Stimulated activated CD4-positive, alpha-beta T cell treated with anti-CD3 and anti-CD28 coated beads, Interleukin-1b, Interleukin-23, amount 100 ng/mL, for 24 hours (primary cell): ENCODE measurements at places on chromosomes 3 and 15.

- no peak for DNase-seq
Measured at GRCh38 chr15:66985653-66986052, 79.7 kb upstream of the SMAD3 start.

GRCh38 chr3:179750720-179751328 lies 98.0 kb downstream of the USP13 start:
- no peak for DNase-seq

DNA sequence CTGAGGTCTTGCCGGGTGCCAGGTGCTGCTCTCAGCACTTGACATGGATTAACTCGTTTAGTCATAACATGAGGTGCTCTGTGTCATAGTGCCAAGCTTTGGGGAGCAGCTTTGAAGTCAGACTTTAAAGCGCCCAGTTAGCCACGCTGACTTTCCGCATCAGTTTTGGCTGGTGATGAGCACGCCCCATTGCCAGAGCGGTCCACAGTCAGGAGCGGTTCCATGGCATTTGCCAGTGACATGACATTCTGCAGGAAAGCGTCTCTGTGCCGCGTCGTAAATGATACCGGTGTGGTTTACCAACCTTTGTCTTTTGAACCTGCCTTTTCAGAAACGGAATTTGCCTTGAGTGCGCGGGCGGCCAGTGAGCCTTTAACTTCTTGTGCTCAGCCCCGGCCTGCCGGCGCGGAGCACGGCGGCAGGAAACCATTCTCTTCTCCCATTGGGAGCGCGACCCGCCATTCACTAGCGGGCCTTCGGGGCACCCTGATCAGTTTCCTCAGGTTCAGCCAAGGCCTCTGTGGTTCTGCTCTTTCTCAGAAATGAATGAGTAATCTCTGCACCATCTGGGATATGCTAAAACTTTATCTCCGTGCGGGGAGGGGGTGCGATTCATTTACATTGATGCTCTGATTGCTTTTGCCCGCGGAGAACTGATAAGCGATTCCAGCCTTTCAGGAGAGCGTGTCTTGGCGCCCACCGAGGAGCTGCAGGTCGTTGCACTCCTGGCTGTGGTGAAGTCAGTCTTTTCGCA lies 1.7 kb upstream of the SLC2A2 start:
- DNase-seq, result peak; percentile 39

GRCh38 chr3:151434151-151434890 lies 26.5 kb downstream of the IGSF10 start:
- no peak for DNase-seq

GRCh38 chr3:117728226-117728625 lies 1018.6 kb downstream of the TUSC7 start:
- no peak for DNase-seq

DNA sequence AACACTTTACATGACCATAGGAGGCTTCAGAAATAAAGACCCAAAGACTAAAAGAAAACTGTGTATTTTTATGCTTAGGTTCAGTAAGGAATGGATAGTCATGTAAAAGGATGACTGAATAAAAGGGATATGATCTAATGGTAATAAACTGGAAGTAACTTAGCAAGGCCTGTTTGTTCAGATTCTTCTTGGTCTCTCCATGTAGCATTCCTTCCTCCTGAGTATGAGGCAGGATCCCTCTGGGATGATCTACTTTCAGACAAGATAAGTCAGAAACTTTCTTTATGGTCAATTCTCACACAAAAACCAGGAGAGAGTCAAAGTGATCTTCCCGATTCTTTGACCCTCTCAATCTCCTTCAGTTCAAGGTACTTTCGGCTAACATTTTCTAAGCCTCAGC lies 340.8 kb upstream of the DCBLD2 start:
- DNase-seq, result no peak

DNA sequence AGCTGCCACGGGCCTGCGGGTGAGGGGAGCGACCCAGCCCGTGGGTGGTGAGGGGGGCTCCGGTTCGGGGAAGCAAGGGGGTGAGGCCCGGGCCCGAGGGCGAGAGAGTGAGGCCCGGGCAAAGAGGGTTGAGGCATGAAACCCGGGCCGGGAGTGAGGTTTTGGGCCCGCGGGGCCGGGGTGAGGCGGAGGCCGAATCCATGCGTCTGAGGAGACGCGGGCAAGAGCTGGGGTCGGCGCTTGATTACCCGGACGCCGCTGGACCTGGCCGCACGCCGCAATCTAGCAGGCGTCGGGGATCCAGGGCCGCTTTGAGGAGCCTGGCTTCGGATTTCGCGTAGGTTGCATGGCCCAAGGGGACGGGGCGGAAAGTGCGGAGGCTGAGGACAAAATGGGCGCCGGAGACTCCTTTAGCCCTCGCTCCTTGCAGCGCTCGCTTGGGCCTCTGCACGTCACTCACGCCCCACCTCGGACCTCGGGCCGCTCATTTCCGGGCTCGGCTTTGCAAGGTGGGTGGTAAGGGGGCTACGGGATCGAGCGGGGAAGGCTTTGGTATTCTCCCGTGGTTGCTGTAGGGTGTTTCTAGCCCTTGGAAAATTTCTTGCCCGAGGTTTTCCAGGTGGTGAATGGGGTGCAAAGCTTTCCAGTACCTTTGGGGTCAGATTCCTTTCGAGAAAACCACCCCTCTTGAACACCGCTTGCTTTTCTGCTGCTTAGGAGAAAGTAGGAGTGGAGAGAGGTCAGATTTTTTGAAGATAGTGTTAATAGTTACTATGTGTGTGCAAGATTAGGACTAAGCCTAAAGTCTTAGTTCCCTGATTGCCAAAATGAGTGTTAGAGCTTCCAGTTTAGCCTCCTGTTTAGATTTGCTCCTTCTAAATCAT lies 827 bp downstream of the SLC25A36 start:
- peak; percentile 14 for DNase-seq

GRCh38 chr3:53845881-53846133 lies 412 bp downstream of the CHDH start:
- no peak for DNase-seq

DNA sequence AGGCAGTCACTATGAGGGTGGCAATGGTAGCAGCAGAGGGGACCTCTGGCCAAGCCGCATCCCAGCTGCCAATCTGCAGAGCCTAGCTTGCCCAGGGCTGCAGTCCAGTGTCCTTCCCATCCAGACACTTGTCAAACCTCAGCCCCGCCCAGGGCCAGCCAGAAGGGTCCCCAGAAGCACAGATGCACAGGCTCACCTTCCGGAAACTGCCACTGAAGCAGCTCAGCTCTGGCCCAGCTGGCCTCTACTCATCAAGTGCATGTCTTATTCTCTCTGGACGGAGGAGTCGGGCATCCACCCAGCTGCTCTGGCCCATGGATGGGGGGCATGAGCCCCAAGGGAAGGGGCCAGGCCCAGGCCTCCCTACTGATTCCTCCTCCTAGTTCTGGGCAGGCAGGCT lies 69.2 kb downstream of the DNAJB8 start:
- no peak for DNase-seq

- no peak for DNase-seq
Measured at GRCh38 chr3:59812237-59813147, 762.7 kb upstream of the CFAP20DC start.

DNA sequence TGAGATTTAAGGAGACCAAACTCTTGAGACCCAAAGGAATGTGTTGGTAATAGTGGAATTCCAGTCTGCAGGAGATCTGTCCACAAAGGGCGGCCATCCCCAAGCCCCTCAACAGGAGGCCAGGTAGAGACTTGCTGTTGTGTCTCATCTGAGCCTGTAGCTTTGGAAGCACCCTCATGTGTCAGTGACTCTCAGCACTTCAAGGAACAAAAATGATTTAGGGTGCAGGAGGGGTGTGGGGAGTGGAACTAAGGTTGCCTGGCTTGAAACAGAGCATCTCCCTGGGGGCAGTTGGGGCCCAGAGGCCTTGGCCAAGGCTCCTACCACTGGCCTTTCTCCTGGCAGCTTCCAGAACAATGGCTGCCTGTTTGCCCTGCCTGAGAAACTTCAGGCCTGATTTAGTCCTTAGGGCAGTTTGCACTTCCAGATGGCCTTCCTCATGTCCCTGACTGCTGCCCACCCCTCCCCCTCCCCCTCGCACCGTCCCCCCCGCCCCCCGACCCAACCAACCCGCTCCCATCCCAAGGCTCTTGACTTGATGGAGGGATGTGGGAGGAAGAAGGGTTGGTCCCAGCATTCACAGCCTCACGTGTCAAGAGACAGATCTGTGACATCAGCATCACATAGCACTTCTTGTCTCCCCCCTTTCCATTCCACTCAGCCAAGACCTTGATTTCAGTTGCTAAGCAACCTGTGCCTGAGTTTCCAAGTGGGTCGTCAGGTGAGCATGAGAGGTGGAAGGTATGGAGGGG lies 77.1 kb downstream of the CORO2B start:
- DNase-seq, result no peak

DNA sequence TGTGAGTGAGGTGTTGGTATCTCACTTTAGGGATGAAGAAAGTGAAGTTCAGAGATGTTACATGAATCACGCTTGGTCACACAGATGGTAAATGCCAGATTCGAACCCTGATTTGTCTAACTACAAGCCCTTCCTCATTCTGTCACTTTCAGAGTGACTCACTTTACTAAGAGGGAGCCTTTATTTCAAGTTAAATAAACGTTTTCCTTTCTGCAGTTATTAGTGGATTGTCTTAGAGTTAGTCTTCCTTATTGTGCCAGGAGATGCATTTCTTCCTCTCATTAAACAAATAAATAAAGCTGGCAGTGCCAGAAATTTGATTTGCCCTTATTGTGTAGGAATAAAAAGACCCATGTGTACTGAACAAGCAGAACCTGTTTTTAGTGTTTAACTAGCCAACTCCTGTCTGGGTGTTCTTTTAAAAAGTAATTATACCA lies 162.5 kb downstream of the AKAP13 start:
- DNase-seq, result no peak

- DNase-seq, result no peak
Measured at GRCh38 chr3:25007974-25008658, 419.9 kb upstream of the RARB start.

DNA sequence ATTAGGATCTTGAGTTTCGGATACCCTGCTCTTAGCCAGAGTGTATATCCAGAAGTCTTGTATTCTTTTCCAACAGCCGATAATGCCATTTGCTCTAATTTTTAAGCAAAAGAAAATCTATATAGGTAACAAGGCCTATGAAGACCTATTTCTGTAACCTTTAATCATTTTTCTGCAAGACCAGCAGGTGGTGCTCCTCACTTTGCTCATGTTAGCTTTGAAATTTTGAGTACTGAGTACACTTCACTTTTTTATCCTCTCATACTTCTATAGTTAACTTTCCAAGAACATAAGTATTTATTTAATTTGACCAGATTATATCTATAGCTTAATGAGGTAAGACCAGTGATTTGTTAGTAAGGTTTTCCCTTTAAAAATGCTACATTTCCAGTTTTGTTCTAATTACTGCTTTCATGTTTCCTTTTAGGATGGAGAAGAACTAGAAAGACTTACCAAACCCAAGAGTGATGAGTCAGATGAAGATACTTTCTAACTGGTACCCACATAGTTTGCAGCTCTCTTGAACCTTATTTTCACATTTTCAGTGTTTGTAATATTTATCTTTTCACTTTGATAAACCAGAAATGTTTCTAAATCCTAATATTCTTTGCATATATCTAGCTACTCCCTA lies 20.5 kb downstream of the SLC35A5 start:
- DNase-seq, result no peak

DNA sequence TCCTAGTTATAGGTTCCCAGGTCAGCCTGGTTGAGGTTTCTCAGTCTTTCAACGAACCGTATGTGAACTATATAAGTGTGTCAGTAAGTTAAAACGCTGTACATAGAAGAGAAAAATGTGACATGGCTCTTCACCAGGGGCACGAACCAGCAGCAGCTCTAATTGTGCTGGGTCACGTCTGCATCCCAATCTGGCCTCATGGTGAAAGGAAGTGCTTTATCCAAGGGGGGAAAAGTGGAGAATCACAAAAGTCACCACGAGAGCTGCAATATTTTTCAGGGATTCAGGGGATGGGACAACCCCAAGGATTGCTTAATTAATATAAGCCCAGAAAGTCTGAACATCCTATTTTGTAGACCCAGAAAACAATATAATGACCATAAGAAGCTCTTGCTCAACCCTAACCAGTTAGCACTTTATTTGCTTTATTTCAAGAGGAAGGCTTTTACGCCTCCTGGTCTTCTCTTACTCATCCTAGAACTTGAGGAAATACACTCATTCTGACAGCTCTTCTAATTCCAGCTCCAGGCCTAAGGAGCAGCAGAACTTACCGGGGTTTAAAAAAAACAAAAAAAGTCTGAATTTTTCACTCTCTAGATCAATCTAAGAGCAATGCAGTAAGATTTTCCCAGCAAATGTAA lies 16.5 kb downstream of the ANXA2 start:
- DNase-seq, result no peak

- no peak for DNase-seq
Measured at GRCh38 chr3:144296808-144297207, 325.2 kb downstream of the DIPK2A start.

DNA sequence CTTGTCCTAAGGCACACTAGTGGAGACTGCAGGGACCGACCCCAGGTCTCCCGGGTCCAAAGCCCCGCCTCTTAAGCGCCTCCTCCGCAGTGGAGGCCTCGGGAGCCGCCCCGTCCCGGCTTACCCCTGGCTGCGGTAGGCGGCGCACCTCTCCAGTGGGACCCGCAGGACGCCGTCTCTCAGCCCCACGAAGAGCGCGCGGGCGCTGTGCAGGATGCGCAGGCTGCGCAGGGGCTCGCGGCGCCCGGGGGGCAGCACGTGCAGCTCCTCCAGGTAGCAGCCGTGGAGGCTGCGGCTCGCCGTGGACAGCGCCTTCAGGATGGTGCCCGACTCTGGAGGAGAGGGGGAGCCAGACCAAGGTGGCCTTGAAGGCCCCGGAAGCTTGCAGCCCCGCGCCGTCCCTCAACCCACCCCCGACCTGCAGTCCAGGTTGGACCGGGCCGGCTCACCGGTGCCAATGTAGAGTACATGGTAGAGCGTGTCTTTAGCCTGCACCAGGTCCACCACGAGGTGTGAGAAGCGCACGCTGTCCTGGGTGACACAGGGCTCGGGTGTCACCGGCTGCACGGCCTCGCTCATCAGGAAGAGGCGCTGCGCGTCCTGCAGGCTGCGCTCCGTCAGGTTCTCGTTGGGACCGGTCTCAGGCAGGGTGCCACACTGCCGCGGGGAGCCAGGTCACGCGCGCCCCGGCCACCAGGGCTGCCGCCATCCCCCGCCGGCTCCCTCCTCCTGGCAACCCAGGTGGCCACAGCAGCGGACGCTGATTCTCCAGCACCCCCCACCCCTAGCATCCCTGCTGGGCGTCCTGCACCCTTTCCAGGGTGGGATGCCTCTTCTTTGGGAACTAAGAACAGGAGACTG lies 105.5 kb downstream of the SEMA5B start:
- no peak for DNase-seq

DNA sequence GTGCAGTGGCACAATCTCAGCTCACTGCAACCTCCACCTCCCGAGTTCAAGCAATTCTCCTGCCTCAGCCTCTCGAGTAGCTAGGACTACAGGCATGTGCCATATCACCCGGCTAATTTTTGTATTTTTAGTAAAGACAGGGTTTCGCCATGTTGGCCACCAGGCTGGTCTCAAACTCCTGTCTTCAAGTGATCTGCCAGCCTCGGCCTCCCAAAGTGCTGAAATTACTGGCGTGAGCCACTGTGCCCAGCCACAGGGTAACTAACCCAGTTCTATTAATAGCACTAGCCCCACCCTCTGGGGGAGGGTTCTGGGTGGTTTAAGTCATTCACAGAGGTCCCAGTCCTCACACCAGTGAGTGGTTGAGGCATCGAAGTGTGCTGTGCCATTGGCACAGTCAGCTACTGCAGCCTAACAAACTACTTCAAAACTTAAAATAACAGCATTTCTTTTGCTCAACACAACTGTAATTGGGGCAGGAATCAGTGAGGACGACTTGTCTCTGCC lies 44.0 kb downstream of the RHCG start:
- DNase-seq, result no peak
